ENCODE measurements at places on chromosomes 6 and 20.

DNA sequence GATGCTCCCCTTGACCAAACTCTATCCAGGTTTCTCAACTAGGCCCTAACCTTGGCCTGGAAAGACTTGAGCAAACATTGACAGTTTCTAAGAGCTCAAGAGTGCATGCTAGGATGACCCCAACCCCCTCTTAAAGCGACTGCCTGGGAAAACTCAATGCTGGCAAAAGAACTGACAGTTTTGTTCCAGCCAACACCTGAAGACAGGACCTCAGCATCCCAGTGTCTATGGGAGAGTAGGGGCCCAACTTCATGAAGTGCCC is 119.9 kb downstream of the ZMYND8 start:
- no peak for DNase-seq

DNA sequence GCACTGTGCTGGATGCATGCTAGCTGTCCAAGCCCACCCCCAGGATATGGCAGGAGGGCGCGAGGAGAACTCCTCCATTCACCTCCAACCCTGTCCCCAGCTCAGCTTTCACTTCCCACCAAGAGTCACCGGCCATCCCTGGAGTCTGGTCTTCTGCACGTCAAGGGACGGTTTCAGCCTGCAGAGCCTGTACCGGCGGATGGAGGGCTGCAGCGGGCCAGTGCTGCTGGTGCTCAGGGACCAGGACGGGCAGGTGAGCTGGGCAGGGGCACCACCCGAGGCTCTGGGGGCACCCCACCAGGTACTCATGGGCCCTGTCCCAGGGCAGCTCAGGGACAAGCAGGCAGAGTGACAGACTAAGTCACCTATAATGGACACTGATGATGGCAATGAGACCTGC is 3.0 kb downstream of the TLDC2 start:
- DNase-seq = no peak

DNA sequence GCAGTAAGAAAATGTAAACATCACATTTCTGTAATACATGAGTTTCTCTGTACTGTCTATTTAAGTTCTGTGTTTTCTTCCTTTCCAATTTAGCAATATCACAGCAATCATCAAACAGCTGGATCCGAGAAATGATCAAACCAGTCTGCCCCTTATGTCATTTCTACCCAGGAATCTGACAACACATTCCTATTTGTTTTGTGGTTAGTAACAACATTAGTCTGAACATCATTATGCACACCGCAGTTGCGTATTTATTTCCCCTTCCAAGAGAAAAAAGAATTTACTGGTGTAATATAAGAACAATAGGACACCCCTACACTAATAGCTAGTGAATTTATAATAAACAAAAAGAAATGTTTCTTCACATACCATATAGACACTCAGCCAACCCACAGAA is 179.5 kb downstream of the BTBD9 start:
- DNase-seq = no peak

- no peak for DNase-seq
Measured at GRCh38 chr6:148503703-148504102, 161.1 kb downstream of the SASH1 start.

DNA sequence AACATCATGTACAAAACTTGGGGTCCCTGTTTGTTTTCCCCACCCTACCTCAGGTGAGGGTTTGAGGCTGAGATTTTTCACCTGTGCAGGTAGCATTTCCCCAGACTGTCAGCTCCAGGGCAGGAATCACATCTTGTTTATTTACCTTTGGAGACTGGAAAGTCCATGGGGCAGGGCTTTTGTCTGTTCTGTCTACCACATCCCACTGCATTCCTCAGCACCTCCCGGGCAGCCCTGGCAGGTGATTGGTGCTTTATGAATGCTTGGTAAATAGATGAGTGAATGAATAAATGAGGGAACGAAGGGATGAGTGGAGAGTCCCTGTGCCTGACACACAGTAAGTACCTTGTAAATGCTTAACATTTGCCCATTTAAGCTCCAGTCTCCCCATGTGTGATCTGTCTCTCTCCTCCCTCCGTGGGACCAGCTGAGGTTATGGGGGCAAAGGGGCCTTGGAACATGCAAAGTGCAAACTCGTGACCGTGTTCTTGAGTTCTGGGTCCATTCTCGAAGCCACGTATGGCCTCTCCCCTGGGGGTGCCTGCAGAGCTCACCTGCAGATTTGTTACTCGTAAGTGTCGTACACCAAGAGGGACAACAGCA is 69.7 kb upstream of the PMEPA1 start:
- DNase-seq = no peak

DNA sequence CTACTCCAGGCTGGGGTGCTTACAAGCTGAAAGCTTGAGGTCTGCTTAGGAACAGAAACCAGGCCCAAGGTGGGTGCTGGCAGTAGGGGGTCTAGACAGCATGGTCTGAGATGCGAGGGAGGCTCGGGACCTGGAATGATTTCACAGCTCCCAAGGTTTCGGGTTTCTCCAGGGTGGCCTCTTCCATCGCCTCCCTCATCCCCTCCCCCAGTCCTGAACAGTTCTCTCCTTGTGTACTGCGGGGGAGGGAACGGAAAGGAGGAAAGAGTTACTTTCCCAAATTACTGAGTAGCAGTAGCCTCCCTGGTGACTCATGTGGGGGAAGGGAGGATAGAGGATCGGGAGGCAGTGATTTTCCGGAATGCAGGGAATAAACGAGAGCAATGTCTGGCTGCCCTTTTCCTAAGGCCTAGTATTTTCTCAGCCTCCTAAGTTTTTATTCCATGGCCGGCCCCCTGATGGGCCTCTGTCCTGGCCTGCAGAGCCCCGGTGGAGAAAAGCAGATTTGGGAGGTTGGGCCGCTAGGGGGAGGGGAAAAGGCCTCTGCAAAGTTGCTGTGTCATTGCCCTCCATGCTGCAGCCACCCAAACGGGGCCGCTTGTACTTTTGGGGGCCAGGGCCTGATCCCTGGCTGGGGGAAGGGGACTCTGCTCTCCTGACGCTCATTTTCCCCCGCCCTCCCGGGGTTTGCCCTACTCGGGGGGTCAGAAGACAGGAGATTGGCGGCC is 1.5 kb downstream of the BRD2 start:
- peak; percentile 78 for DNase-seq

DNA sequence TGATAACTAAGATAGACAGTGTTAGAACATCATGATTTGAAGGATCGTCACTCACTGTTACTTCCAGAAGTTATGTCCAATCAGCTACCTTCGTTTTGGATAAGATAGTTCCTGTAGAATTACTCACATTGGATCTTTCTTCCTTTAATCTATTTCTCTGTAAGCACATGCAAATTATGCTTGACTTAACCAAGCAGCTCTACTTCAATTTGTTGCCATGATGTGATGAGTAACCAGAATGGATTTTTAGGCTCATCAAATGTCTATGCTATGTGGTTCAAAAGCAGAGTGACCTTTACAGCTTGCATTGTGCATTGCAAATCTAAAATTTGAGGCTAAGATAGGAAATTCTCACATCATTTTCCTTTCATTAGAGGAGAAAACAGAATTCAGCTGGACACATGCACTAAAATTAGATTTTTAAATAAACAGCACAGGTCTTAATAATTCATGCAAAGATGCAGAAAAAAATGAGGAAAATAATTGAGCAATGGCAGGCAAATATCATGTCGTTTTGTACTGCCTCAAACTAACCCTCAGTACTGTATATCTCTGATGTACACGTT is 76.7 kb upstream of the ZFP64 start:
- DNase-seq = no peak

DNA sequence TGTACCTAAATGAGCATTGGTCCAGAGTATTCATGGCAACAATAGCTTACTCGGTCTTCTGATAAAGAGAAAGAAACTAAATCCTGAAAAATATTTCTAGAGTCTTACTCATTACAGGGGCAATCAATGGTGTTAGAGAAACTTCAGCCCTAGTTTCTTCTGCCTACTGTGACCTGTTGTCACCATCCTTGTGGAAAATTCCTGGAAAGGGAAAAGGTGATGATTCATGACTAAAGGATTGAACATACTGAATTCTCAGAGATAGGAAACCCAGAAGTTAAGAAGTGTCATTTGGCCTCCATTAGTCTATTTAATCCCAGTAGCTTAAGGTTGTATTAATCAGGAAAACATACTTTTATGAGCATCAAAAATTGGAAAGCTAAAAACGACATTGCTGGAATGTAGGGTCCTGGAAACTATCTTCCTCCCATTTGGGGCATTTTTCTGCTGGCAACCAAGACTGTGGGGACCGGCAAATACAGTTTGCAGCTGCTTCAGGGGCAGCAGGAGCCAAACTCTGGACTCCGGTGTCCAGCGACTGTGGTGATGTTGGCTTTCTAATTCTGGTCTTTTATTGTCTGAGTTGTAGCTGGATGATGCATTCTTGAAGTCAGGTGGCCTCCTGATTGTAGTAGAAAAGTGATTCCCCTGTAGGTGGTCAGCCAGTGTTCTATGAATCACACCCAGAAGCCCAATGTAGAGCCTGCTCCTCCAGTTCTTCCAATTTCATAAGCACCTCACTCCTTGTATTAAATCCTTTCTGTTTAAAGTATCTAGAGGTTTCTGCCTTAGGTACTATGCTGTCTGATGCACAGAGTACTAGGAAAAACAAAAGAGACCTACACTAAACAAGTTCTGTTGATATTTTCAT is 67.6 kb downstream of the LCA5 start:
- no peak for DNase-seq

- DNase-seq = no peak
Measured at GRCh38 chr20:33650111-33650752, 11.9 kb upstream of the C20orf144 start.

DNA sequence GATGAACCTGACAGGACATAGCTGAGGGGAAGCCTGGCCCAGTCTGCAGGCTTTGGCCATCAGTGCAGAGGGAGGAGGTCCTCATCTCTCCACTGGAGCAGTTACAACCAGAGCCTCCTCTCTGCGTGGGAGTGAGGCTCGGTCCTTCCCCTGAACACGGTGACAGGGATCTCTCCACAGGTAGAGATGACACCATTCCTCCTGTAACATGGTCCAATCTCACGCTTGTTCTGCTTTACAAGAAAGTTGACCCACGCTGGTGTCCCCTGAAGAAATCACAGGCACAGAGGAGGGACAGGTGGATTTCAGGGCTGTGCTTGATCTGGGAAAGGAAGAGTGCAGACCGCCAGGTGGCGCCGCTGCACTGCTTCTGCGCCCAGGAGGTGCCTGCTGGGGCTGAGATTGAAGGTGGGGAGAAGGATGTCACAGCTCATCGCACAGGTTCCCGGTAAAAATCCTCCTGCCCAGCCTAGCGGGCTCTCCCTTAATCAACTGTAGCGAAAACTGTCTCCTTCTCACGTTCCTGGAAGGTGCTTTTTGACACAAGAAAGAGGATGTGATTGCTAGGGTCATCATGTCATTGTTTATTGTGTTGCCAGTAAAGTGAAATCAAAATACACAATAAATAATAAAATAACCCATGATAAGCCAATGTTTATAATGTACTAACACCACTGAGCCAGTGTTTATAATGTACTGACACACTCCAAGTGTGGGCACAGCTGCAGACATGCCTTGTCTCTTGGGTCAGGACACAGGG is 20.4 kb downstream of the HLA-G start:
- peak; percentile 88 for DNase-seq

DNA sequence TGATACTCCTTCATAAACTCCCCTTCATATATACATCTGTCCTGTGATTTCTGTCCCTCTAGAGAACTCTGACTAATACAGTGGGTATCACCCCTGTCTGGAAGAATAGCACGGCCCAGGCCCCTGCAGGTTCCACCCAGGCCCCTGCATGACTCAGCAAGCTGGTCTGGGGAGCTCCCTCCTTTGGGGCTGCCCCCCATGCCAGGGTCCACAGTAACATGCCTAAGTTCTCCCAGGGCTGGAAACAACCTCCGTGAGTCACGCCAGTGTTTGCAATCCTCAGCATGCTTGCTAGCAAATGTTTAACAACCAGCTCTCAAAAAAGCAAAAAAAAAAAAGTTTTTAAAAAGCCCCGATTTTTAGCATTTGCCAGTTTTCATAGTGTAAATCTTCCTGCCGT is 134.3 kb upstream of the CDH4 start:
- DNase-seq = no peak

- DNase-seq = no peak
Measured at GRCh38 chr6:118197539-118197938, 290.5 kb downstream of the SLC35F1 start.

DNA sequence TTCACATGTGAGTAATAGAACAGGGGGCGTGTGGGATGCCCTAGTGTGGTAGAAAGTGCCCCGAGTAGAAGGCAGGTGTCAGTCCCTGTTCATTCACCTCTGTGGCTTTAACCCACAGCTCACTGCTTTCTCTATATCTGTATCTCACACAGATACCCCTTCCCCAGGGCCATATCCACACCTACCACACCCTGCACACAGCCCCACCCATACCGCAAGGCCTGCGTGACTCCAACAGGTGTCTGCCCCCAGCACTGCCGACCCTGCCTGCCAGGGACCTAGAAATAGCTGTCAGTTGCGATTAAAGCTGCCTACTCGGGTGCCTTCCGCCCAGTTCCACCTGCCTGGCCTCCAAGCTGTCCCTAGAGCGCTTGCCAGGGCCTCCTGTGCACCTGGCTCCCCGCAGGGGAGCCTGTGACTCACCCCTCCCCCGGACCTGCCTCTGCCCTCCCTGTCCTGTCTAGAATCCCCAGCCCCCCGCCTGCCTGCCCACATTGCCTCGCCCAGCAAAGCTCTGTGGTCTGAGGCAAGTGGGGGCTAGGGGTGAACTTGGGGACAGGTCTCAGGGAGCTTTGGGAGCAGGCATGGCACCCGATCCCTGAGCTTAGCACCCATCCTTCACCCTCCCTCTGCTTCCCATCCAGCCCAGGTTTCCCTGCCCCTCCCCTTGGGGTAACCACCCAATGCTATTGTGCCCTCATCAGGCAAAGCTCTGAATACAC is 38.3 kb upstream of the ID1 start:
- DNase-seq = no peak

- DNase-seq = no peak
Measured at GRCh38 chr20:6768228-6769140, 998 bp downstream of the BMP2 start.

- DNase-seq = no peak
Measured at GRCh38 chr20:18740726-18741125, 72.9 kb upstream of the SCP2D1 start.

GRCh38 chr6:33313105-33313708 is 671 bp downstream of the TAPBP start:
- peak; percentile 64 for DNase-seq

DNA sequence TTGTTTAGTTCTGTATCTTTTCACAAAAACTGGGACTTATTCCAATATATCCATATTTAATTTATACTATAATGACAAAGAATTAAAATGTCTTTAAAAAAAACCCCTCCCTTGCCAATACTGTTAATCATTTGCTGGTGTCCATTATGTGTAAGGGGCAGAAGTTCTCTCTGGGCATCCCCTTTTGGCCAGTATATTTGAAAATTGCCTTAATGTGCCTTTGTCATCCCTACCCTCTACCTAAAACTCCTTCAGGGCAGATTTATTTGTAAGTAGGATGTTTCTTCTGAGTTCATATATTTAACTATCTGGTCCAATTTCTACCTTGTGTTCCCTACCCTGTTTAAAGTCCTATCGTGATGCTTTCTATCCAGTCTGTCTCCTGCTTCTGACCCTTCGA is 62.9 kb downstream of the ARHGAP18 start:
- DNase-seq = no peak

DNA sequence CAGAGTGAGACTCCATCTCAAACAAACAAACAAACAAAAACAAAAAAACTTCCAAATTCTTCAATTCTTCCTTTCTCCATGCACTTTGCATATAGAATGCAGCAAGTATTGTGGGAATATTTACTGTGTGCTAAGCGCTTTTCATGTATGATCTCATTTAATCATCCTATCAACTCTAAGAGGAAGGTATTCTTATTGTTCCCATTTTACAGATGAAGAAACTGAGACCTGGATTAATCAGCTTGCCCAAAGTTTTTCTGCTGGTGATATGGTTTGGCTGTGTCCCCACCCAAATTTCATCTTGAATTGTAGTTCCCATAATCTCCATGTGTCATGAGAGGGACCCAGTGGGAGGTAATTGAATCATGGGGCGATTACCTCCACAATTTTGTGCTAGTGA is 56.6 kb upstream of the KCNG1 start:
- no peak for DNase-seq
